Midbrain (tissue), 1 donor: ENCODE measurements at places on chromosomes 2 and 18.

DNA sequence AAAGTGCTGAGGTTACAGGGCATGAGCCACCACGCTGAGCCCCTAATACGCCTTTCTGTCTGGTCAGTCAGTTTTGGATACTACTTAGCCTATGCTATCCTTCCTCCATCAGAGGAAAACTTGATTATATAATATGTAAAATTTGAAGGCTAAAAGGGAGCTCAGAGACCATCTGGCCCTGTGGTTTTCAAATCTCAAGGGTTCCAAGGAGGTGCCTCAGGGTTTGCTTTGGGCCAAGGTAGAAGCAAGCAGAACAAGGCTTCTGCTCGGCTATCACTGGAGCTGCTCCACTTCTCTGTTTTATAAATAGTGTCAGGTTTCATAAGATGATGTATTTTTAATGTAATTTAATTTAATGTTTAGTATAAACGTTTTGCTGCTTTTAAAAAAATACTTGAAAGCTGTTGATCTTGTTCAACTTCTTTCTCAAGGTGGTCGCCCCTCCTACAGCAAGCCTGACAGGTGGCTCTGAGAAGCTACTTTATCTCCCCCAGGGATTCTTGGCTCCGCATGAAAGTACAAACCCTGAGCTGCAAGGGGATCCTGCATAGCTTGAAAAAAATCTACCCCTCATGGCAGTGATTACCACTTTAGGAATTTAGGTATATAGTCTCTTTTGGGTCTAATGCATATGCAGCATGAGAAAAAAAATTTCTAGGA lies 290.3 kb downstream of the CNTNAP5 start:
- no peak for DNase-seq

- DNase-seq: no peak
These were observed 5.2 kb downstream of the NCAPH start for GRCh38 chr2:96340493-96341414.

GRCh38 chr18:51288582-51288981 lies 91.1 kb upstream of the MEX3C start:
- DNase-seq: no peak

GRCh38 chr2:223203971-223204929 lies 152.3 kb downstream of the KCNE4 start:
- no peak for DNase-seq

DNA sequence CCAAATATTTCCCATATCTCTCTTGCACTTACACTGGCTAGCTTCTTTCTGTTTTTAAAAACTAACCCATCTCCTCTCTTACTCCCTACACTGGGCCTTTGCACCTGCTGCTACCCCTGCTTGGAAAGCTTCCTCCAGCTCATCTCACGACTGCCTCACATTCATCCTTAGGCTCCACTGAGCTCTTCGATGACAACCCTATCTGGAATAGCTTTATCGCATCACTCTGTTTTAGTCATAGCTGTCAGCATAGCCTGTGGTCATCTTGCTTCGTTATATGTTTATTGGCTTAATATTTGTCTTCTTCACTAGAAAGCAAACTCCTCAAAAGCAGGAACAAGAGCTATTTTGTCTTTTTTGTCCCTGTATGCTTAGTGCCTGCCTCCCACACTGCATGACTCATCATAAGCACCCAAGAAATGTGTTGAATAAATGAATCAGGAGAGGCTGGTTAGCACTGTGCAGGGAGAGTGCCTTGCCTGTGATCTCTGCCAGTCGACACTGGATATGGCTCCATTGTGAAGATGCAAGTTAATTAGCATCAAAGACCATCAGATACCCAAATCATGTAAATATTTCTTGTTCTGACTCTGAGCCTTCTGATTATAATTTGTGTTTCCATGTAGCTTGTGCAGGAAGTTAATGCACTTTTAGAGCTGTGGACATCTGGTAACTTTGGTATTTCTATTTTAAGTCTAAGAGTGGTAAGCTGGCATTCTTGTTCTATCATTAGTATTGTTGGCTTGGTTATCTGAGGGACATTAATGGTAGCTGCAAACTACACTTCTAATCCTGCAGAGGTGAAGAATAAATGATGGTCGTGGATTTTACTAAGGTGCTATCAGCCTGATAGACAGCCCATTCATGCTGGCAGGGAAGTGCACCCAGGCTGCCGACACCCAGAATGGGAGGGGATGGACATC lies 10.3 kb upstream of the DYTN start:
- no peak for DNase-seq

DNA sequence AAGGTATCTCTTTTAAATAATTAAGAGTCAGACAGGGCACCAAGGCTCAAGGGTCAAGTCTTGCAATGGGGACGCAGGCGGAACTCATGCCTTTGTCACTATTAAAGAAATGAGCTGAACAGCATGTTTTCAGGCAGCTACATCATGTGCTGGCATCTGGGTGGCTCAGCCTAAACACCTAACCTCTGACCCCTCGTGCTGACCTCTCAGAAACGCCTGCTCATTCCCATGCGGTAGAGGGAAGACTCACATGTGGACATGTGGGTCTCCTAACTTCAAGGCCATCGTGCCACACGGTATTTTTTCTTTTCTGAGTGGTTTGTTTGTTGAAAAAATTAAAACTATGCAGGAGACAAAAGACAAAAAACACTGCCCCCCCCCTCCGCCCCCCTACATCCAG lies 31.3 kb downstream of the CYP27C1 start:
- no peak for DNase-seq

- DNase-seq: no peak
These were observed 242.6 kb downstream of the IKZF2 start for GRCh38 chr2:212908682-212909435.

- no peak for DNase-seq
These were observed 92.9 kb downstream of the DTNA start for GRCh38 chr18:34802959-34803358.

DNA sequence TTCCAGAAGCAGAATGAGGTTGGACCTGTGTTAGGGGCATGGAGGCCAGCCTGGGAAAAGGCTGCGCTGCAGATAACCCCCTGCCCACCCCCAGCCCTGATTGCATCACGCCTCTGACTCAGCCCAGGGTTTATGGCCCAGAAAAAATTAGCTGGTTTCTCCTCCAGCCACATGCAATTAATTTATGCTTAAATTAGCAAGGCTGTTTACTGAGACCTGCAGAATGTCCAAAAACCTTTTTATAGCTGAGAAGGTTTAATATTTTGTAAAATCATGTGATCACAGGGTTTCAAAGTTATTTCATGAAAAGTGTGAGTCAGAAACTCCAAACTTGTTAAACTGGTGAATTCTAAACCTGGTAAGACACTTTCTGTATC lies 123.1 kb upstream of the HDAC4 start:
- no peak for DNase-seq

DNA sequence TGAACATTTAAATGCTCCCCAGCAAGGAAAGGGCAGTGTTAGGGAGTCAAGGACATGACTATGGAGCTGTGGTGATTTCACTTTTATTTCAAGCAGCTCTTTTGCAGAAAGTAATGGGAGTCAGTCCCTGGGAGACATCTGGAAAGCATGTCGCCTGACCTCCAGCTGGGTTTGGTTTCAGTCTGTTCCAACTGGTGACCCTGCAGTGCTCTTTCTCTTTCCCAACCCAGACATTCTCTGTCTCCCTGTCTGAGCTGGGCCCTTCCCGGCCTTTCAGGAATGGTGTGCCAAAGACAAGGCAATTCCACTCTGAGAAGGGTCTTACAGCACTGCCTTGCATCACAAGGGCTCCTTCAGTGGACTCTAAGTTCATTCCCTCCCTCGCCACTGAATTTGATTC lies 323.2 kb downstream of the OSR1 start:
- no peak for DNase-seq

- DNase-seq: no peak
These were observed 143.7 kb downstream of the ATL2 start for GRCh38 chr2:38233231-38233983.

GRCh38 chr2:159148901-159149300 lies 137.6 kb downstream of the WDSUB1 start:
- no peak for DNase-seq

DNA sequence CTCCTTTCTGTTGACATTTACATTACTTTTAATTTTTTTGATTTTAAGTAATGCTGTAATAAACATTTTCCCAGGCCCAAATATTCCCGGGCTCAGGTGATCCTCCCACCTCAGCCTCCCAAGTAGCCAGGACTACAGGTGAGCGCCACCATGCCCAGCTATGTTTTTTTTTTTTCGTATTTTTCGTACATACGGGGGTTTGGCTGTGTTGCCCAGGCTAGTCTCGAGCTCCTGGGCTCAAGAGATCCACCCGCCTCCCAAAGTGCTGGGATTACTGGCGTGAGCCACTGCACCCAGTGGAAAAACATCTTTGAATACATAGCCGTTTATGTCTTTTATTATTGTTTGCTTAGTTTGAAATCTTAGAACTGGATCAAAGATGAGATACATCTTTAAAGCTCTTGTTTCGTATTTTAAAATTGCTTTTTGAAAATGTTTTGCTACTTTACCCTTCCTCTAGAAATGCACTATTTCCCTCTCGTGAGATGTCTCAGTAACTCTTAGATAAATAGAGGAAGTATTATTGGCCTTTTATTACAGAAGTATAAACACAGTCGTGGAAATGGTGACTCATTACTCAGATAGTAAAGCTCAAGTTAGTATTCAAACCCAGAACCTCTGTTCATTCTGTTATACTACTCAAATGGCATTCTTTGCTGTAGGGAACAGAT lies 2.4 kb downstream of the SMCHD1 start:
- no peak for DNase-seq

DNA sequence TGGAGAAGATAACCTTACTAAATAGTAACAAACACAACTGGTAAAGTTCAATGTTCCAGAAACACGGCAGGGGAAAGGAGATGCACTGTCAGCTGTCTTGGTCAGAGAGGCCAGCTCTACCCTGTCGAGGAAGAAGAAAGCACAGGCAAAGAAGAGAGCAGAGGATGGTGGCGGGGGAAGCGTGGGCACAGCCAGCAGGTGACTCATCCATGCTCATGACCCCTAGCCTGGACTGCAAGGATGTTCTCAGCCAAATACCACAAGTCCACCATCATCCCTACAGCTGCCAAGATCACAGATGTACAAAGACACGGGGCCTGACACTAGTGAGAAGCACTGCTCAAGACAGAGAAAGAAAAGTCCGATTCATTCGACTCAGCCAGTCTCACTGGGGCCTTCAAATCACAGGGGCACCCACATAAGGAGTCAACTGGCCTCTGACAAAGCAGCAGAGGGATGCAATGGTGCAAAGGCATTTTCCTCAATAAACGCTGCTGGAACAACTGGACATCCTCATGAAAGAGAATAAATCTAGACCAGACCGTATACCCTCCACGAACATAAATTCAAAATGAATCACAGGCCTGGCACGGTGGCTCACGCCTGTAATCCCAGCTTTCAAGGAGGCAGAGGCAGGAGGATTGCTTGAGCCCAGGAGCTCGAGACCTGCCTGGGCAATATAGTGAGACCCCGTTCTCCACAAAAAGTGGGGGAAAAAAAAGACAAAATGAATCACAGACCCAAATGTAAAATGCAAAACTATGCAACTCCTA lies 5.6 kb downstream of the DTYMK start:
- no peak for DNase-seq

DNA sequence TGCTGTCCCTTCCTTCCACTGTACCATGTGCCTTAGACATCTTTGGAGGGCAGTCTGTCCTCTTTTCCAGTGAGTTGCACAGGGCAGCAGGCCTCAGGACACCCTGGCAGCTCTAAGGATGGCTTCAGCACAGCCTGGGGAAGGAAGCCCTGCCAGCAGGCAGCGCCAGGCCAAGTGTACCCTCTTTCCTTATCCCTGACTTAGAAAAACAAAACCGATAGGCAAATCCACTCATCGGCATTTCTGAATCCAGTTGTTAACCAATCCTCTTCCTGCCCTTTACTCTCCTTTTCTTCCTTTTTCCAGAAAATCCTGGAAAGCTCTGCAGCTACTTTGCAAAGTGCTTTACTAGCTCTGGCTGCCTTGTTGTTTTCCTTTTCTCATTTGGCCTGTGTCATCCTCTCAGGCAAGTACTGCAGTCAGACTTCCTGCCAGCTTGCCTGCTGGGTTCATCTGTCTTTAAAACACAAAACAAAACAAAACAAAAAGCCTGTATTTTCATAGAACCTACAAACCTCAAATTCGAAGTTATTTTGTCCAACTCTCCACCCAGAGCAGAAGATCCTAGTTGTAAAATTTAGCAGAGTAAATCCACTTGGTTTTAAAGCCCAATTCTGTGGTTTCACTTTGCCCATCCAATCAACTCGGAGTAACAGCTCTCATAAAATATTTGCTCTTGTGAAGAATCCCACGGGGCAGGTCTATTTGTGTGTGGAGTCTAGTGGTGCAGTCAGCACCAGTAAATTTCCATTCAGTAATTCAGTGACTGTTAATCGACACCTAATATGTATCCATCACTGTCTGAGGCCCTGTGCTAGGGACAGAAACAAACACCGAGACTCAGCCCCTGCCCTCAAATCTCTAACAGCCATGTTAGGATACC lies 45.2 kb downstream of the PCBP1 start:
- peak; percentile 91 for DNase-seq

GRCh38 chr2:176643646-176644045 lies 374.4 kb downstream of the MTX2 start:
- no peak for DNase-seq

DNA sequence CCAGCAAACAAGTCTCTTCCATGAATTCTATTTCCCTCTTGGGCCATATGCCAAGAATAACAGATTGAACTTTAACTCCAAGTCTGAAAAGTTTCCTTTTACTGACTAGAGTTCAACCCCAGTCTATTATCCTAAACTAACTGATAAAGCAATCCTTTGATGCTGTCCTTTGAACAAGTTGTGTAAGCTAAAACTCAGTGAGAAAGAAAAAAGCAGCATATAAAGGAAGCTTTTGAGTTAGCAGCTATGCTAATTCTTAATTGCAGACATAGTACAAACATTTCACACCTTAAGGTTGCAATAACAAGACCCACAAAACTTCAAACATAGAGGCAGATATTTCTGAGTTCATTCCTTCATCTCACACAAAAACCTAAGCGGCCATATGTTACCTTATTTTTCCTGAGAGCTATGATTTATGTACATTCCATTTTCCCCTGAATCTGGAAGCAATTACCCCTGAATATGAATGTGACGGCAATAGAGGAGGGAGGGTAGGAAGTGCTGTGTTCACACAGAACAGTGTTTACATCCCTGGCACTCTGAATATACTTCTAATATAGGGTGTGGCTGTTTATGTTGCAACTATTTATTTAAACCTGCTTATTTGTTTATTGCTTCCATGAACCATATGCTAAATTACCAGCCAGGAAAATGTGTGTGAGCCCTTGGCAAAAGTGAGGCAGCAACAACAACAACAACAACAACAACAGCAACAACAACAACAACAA lies 180.6 kb downstream of the IRS1 start:
- DNase-seq: no peak

- no peak for DNase-seq
These were observed 59.1 kb upstream of the PXDN start for GRCh38 chr2:1803217-1804110.

GRCh38 chr18:9688036-9688741 lies 19.9 kb upstream of the RAB31 start:
- no peak for DNase-seq

- no peak for DNase-seq
These were observed 195.1 kb downstream of the KCNE4 start for GRCh38 chr2:223247136-223247535.

- no peak for DNase-seq
These were observed 16.1 kb downstream of the ACOXL start for GRCh38 chr2:110748489-110748867.
